ENCODE measurements at places on chromosomes 7 and 10. TPM values are rescaled to one million over a fixed set of nuclear protein-coding genes. Genes with fewer than 3 reads are reported as not detected.

CCDC172 gene
- not detected for total RNA-seq

CYP3A5 gene
- not detected for total RNA-seq

CPXM2 gene
- 4.8 TPM for total RNA-seq

CDH23 gene
- total RNA-seq, result 8.1 TPM

CLEC2L gene
- total RNA-seq, result 9.7 TPM

UBE2D1 gene
- 51.9 TPM for total RNA-seq

INSYN2A gene
- 22.6 TPM for total RNA-seq

ADCYAP1R1 gene
- total RNA-seq, result 70.4 TPM

PNLIPRP3 gene
- total RNA-seq, result not detected

ANXA8 gene
- total RNA-seq, result not detected

NEUROG3 gene
- total RNA-seq, result not detected

SSBP1 gene
- total RNA-seq, result 87.2 TPM

CFAP69 gene
- total RNA-seq, result 9.2 TPM

CH25H gene
- total RNA-seq, result 1.2 TPM

TRPV5 gene
- 0.23 TPM for total RNA-seq

PUS7 gene
- 12.0 TPM for total RNA-seq

TFEC gene
- total RNA-seq, result 2.1 TPM

PHKG1 gene
- total RNA-seq, result 7.2 TPM

CYP3A4 gene
- not detected for total RNA-seq

ANKRD2 gene
- 0.46 TPM for total RNA-seq

SFMBT2 gene
- 33.7 TPM for total RNA-seq

GIMAP4 gene
- total RNA-seq, result 10.8 TPM

C10orf143 gene
- total RNA-seq, result 1.4 TPM

PLXNA4 gene
- total RNA-seq, result 50.3 TPM

KLF14 gene
- 0.23 TPM for total RNA-seq

PMPCB gene
- total RNA-seq, result 60.4 TPM

IDI1 gene
- total RNA-seq, result 156 TPM

KIAA1217 gene
- total RNA-seq, result 5.3 TPM

ARHGAP22 gene
- total RNA-seq, result 7.2 TPM

AQP1 gene
- 7.6 TPM for total RNA-seq

OPALIN gene
- total RNA-seq, result not detected

CPEB3 gene
- total RNA-seq, result 46.8 TPM

TEX47 gene
- not detected for total RNA-seq

CLRN3 gene
- not detected for total RNA-seq
